ENCODE measurements at places on chromosomes 4 and X.

- no peak for DNase-seq
Observed at GRCh38 chr4:3875466-3875865, 109.3 kb downstream of the ADRA2C start.

DNA sequence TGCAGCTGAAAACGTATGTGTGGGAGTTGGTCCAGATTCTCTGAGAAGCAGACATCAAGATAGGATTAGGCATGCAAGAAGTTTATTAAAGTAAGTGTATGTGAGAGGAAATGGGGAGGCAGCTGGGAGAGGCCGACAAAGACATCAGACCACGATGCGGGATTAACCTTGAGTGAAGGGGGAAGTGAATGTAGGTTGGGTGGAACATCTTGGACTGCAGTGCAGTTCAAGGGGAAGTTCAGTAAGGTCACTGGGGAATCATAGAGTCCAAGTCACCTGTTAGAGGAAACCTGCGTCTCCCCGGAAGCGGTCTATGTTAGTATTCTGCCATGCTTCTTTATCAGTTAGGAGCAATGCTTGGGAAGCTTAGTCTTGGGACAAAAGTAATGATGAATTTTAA, 22.0 kb downstream of the CXCL8 start:
- DNase-seq, result no peak

GRCh38 chr4:163901319-163901718, 406.8 kb downstream of the TMA16 start:
- DNase-seq, result no peak

- DNase-seq, result no peak
Observed at GRCh38 chrX:49264460-49264859, at the start of gene FOXP3. FOXP3 (minus strand) TSS chrX:49264710; CDS start chrX:49258505, 6,205 bp downstream.

DNA sequence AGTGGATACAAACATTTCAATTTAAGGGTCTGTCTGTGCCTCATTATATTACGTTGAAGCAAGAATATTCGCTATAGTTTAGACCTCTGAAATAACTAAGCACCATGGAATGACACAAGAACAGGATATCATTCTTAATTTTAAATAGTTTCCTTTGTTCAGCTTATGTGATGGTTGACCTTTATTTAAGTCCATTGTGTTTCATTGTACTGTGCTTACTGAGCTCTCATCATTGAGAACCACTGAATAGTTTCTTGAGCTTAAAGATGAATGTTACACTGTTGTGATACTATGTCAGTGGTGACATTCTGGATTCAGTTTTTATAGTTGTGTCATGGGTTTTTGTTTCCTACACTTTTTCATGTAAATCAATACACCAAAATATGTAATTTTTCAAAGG, 239.3 kb downstream of the RPA4 start:
- no peak for DNase-seq

DNA sequence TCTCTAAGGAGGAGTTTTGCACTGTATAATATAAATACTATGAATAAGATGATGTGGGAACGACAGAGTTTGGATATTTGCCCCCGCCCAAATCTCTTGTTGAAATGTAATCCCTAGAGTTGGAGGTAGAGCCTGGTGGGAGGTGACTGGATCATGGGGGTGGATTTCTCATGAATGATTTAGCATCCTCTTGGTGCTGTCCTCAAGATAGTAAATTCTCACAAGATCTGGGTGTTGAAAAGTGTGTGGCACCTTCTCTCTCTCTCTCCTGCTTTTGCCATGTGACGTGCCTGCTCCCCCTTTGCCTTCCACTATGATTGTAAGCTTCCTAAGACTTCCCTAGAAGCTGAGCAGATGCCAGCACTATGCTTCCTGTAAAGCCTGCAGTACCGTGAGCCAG, 241.6 kb upstream of the ETNPPL start:
- no peak for DNase-seq

DNA sequence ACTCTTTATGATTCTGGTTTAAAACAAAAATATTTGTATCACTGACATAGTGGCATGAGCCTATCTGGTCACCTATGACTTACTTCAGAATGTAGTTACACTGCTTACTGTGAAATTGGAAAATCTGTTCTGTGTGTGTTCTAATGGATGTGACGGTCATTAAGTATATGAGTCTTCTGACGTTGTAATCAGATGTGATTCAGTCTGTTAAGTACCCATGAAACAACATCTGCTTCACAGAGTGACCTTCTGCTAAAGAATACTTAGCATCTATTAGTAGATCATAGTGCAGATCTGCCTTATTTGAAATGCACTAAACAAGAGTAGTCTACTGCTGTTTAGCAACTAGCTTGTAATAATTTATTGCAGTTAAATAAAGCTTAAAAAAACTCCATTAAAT, 317.1 kb downstream of the DCTD start:
- peak; percentile 51 for DNase-seq

GRCh38 chr4:152534541-152535359, 1.1 kb downstream of the FBXW7 start:
- DNase-seq, result peak; percentile 48

DNA sequence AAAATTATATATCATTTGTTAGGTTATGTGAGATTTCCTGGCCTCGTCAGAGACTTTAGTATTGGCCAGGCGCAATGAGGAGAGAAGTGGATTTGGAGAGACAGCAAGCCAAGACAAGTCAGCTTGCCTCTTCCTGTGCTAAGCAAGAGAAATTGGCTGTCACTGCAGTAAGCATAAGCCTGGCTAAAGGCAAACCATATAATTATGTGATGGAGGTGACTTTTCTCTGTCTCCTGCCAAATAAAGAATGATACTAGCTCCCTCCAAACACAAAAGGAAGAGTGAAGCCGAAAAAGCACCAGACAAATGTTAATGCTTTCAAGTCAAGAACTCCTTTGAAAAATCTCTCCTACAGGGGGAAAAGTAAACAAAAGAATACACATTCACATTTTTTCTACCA, 2246.0 kb downstream of the ARAP2 start:
- DNase-seq, result no peak

Measured in NCI-H2171 treated with DMSO at 0.1 percent for 48 hours (cell line).